T-cell (primary cell): ENCODE measurements at places on chromosomes 2 and 18. TPM values are rescaled to one million over a fixed set of nuclear protein-coding genes. Genes with fewer than 3 reads are reported as not detected.
A peak's percentile ranks its signal among the peaks of the same experiment; 100 is the strongest.

DNA sequence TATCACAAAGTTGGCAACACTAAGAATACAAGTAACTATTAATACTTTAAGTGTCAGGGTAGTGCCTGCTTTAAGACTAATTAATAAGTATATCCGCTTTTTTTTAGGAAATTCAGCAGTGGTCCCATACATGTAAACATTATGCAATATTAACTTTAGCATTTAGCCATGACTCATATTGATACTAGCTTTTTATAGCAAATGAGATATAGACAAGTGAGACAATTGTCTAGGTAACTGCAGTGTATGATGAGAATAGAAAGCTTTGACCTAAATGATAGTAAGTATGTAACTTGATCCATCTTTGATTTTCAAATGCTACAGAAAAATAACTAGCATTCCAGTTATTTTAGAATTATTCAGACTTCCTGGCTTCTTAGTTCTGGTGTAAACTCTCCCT is 27.4 kb upstream of the VRK2 start:
- H3K4me3 ChIP-seq: no peak overlapping the region
- no peaks in the 10 kb centered on the region for H3K27me3 ChIP-seq
- DNase-seq: no peak
- H3K36me3 ChIP-seq: no peaks in the 10 kb centered on the region

The KATNAL2 gene
- 1.3 TPM for total RNA-seq

DNA sequence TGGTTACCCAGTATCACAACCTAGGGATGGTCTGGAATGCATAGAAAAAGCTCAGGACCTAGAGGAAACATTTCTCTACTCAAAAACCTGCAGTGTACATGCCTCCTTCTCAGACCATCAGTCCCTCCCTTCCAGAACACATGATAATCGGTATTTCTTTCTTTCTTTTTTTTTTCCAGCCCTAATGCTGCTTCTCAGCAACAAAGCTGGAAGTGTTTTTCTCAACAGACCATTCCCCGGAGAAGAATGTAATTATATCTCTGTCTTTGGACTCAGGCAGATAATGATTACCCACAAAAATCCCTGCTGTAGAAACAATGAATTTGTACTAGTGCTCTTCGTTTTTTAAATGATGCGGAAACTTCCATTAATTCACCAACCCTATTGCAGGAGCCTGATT is 44.1 kb upstream of the NDUFV2 start:
- H3K27me3 ChIP-seq: peaks cover 9% of the 10 kb centered on the region
- H3K27ac ChIP-seq: no peak overlapping the region
- H3K4me1 ChIP-seq: no peaks in the 10 kb centered on the region
- no peak for DNase-seq
- H3K4me3 ChIP-seq: no peak overlapping the region

DNA sequence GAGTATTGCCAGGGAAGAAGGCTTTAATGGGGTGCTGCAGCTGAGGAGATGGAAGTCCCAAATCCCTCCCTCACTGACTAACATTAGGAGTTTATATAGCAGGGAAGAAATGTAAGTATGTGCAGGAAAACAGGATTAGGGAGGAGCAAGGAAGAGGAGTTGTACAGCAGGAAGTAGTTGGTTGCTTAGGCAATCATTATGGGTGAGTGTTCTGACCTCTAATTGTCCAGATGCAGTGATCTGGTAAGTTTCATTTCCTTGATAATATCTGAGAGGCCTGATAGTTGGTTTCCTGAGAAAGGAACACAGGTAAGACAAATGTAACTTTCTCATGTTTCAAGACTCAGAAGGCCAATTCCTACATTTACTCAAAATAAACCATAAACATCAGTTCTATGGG is 331.9 kb upstream of the GULP1 start:
- H3K27ac ChIP-seq: no peak overlapping the region
- no peak overlapping the region for H3K4me3 ChIP-seq
- no peaks in the 10 kb centered on the region for H3K36me3 ChIP-seq
- DNase-seq: no peak
- H3K27me3 ChIP-seq: no peaks in the 10 kb centered on the region

- no peak for DNase-seq
- no peaks in the 10 kb centered on the region for H3K36me3 ChIP-seq
- H3K4me1 ChIP-seq: no peaks in the 10 kb centered on the region
Measured at GRCh38 chr2:219433666-219434467, 776 bp upstream of the SPEG start.

The DSG4 gene
- not detected for total RNA-seq

DNA sequence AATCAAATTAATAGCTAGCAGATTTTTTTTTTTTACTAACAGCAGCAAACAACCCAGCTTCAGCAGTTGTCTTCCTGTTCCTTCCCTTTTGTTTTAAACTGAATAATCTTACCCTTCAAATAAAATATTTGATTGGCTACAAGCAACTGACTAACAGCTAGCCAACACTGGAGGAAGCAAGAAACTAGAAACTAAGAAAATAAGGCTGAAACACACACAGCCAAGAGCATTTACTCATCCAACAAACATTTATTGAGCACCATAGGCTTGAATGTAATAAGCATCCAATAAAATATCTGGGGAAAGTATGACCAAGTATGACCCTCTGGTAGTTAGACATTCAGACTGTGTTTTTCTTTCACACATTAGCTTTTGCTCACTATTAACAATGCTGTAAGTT is 189.2 kb downstream of the CD226 start:
- DNase-seq: no peak
- no peak overlapping the region for H3K4me3 ChIP-seq
- no peaks in the 10 kb centered on the region for H3K27me3 ChIP-seq
- H3K4me1 ChIP-seq: peaks cover 10% of the 10 kb centered on the region

- H3K4me3 ChIP-seq: peak overlapping the region; percentile 95
- H3K27ac ChIP-seq: peak overlapping the region; percentile 94
- H3K4me1 ChIP-seq: peaks cover 20% of the 10 kb centered on the region
- no peak for DNase-seq
Measured at GRCh38 chr2:219254590-219255201, 978 bp upstream of the TUBA4A start.

DNA sequence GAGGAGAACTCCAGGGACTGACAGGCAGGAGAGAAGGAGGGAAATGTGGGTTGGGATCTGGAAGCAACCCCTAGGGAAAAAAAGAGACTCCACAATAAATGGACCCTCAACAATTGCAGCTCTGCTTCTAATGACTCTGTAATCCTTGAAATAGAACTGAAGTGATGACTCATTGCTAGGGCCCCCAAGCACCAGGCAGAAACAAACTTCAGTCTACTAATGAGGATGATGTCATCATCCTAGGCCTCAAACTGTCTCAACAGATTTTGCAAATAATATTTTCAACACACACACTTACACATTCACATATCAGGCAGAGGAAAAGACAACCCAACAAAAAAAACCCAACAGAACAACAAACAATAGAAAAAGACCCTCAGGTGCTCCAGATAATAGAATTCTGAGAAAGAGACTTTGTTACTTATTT is 143.3 kb downstream of the HDAC4 start:
- H3K27me3 ChIP-seq: no peaks in the 10 kb centered on the region
- peaks cover 61% of the 10 kb centered on the region for H3K4me1 ChIP-seq
- H3K4me3 ChIP-seq: no peak overlapping the region
- H3K27ac ChIP-seq: no peak overlapping the region
- DNase-seq: no peak
- H3K36me3 ChIP-seq: peaks cover 5% of the 10 kb centered on the region

DNA sequence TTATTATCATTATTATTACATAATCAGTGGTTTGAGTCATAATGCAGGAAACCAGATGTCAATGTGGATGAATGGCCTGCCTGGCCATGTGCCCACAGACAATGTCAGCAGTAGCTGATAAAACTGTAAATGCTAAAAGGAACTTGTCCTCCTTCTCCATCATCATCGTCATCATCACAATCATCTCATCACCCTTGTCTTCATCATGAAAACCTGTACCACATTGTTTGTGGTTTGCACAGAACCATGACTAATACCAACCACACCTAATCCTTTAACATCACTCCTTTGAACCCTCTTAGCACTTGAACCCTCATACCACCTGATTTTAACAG is 96.0 kb downstream of the HNMT start:
- no peaks in the 10 kb centered on the region for H3K27me3 ChIP-seq
- no peak overlapping the region for H3K4me3 ChIP-seq
- H3K27ac ChIP-seq: no peak overlapping the region
- no peaks in the 10 kb centered on the region for H3K4me1 ChIP-seq
- no peaks in the 10 kb centered on the region for H3K36me3 ChIP-seq
- no peak for DNase-seq

- no peak overlapping the region for H3K4me3 ChIP-seq
- no peak for DNase-seq
- H3K27me3 ChIP-seq: no peaks in the 10 kb centered on the region
- no peaks in the 10 kb centered on the region for H3K36me3 ChIP-seq
- no peaks in the 10 kb centered on the region for H3K4me1 ChIP-seq
Measured at GRCh38 chr18:44342162-44342561, 338.5 kb upstream of the SETBP1 start.

The DCDC2C gene
- total RNA-seq: not detected

- H3K4me3 ChIP-seq: no peak overlapping the region
- no peak overlapping the region for H3K27ac ChIP-seq
- no peaks in the 10 kb centered on the region for H3K27me3 ChIP-seq
- DNase-seq: no peak
Measured at GRCh38 chr2:217875138-217875537, 127.7 kb downstream of the TNS1 start.

DNA sequence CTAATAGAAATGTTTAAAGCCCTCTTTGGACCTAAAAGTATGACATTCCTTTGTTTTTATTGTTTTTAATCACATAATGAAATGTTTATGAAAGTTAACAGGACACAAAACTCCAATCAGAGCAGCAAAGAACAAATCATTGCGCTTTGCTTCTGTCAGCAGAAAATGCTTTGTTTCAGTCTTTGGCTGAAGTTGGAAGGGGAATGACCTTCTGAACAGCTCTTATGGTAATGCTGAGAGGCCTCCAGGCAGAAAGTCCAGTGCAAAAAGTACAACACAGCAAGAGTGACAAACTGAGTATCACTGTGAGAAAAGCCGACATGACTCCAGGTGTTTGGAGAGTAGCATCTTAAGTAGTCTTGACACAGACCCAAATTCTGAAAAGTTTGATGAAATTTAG is 147.7 kb upstream of the SP5 start:
- no peaks in the 10 kb centered on the region for H3K4me1 ChIP-seq
- no peaks in the 10 kb centered on the region for H3K36me3 ChIP-seq
- no peak overlapping the region for H3K27ac ChIP-seq
- no peak for DNase-seq

The STARD6 gene
- total RNA-seq: not detected

DNA sequence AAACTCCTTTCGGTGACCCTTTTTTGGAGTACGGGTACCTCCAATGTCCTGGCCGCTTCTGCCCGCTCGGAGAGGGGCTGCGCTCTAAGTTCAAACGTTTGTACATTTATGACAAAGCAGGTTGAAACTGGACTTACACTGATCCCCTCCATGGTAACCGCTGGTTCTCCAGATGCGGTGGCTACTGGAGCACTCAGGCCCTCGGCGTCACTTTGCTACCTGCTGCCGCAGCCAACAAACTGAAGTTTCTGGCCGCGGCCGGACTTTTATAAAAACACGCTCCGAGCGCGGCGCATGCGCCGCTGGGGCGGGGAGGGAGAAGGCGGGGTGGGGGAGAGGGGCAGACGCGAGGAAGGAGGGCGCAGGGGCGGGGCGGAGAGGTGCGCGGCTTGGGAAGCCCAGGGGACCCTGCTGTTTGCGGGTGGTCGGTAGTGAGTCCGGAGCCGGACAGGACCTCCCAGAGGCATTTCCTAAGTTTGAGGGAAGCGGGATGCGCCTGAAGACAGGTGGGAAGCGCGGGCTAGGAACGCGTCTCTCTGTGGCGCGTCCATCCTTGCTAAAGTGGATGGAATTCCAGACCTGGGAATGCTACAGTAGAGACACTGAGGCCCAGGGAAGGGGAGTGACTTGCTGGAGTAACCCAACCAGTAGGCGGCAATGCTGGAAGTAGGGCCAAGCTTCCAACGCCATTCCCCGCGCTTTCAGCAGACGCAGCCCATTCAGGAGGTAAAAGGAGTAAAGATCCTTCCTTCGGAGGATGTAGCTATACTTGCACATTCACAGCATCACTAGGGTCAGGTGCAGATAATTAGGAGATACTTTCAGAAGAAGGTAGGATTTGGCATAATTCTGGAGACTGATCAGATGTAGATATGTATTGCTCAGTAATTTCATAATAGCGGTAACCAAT is at the start of gene CXCR4:
TSS of gene CXCR4 (minus strand) at position 241 of the 910 bp plus-strand sequence. CDS start at position 152, 89 bp downstream.
- DNase-seq: peak; percentile 95
- peak within 1 kb of the TSS; percentile 99 for H3K27ac ChIP-seq
- peak within 1 kb of the TSS; percentile 89 for H3K4me3 ChIP-seq
- no peaks in the 10 kb centered on the region for H3K27me3 ChIP-seq

DNA sequence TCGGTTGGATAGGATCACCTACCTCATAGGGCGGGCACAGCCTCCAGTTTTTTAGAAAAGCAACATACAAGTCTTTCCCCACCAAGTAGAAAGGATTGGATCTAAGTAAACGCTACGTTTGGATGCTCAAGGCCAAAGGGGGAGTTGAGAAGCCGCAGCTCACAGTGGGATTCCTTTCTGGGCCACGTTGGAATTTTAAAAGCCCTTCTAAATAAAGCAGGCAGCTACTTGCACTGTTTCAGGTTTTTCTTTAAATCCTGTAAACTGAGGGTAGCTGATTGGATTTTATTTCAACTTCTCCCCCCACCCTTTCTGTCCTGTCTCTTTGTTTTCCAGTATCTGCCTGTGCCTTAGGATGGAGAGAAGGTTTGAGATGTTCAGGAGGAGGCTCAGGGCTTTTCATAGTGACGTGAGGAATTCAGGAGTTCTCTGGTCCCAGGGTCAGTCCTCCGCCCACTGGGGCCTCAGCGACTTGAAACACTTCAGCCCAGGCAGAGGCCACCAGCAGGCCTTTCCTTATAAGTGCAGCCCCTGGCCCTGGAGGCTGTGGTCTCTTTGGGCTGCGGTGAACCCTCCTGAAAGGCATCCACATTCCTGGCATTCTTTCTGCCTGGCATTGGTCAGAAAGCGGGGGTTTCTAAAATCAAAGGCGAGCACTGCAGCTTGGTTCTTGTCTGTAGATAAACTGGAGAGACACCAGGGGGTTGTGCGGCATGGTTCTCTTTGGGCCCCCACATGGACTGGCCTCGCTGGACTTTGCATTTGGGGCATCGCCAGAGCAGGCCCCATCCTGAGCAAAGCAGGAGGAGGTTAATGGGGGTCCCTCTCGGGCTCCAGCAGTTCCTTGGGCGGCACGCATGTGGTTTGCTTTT is 44.5 kb downstream of the SH3BP4 start:
- no peaks in the 10 kb centered on the region for H3K4me1 ChIP-seq
- no peaks in the 10 kb centered on the region for H3K36me3 ChIP-seq

GRCh38 chr18:62457877-62458276 is 64.9 kb upstream of the ZCCHC2 start:
- peaks cover 4% of the 10 kb centered on the region for H3K27me3 ChIP-seq
- no peak overlapping the region for H3K27ac ChIP-seq
- no peaks in the 10 kb centered on the region for H3K36me3 ChIP-seq
- H3K4me3 ChIP-seq: no peak overlapping the region

The PDE11A gene
- total RNA-seq: not detected

GRCh38 chr2:11891671-11892440 is 145.4 kb downstream of the LPIN1 start:
- H3K4me3 ChIP-seq: no peak overlapping the region
- H3K36me3 ChIP-seq: no peaks in the 10 kb centered on the region
- no peak for DNase-seq
- H3K4me1 ChIP-seq: no peaks in the 10 kb centered on the region
- H3K27me3 ChIP-seq: no peaks in the 10 kb centered on the region

GRCh38 chr2:144524118-144525009 is 4.4 kb upstream of the ZEB2 start:
- peaks cover 27% of the 10 kb centered on the region for H3K4me1 ChIP-seq
- DNase-seq: no peak
- H3K36me3 ChIP-seq: no peaks in the 10 kb centered on the region
- H3K27me3 ChIP-seq: peaks cover 24% of the 10 kb centered on the region

GRCh38 chr2:219175928-219176817 is 552 bp downstream of the CNPPD1 start:
- H3K27me3 ChIP-seq: no peaks in the 10 kb centered on the region
- peak overlapping the region; percentile 83 for H3K27ac ChIP-seq
- no peak for DNase-seq
- H3K4me1 ChIP-seq: peaks cover 70% of the 10 kb centered on the region
- H3K4me3 ChIP-seq: peak overlapping the region; percentile 92
- peaks cover 56% of the 10 kb centered on the region for H3K36me3 ChIP-seq
